Inflammatory macrophage (primary cell): ENCODE measurements at places on chromosomes 1 and 21.

GRCh38 chr1:38686167-38686926, 173.2 kb downstream of the RRAGC start:
- no peak for DNase-seq

DNA sequence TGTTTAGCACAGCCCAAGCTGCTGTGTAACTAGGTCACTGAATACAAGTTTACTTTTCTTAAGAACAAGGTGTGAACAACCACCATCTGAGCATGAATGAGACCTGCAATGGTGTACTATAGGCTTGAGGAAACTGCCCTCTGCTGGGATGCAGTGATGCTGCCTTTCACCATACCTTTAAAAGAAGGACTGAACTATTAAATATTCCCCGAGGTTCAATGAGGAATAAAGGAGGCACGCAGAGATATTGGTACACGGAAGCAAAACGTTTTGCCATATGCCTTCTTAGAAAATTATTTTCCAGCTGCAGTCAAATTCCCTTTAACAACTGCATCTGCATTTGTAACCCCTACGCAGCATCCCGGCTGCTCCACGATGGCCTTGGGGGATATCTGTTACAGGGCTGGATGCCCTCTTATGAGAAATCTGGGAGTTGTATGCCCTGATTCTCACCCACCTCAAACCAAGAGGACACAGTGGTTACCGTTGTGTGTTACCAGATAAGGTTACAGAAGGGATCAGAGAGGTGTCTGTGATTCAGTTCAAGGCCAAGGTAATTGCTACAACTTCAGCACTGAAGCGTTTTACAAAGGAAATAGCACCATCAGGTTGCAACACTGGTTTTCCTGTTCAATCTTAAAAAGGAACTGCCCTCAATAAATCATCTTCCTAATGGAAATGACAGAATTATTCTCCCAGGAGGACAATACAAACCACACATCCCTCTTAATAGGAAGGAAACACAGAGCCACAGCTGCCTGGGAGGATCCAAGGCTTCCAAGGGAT, 470.5 kb downstream of the LTN1 start:
- no peak for DNase-seq

- no peak for DNase-seq
Observed at GRCh38 chr1:145979746-145980456, 15.4 kb downstream of the POLR3GL start.

- DNase-seq: no peak
Observed at GRCh38 chr1:94611681-94612475, 70.3 kb upstream of the F3 start.

DNA sequence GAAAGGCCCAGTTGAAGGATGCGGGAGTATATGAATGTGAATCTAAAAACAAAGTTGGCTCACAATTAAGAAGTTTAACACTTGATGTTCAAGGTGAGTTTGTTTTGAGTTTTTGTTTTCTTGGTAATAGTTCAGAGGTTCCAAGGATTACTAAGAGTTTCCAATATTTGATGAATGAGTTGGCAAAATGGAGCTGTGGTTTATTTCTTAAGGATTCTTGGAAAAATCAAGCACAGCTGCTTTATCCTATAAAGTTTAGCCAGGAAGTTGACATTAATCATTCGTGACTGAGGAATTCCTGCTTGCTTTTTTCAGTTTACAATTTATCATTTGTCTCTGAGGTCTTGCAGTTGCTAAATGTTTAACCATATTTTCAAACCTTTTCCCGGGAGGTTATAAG, 15.1 kb downstream of the VCAM1 start:
- no peak for DNase-seq

- no peak for DNase-seq
Observed at GRCh38 chr1:29830916-29831315, 594.6 kb downstream of the PTPRU start.

DNA sequence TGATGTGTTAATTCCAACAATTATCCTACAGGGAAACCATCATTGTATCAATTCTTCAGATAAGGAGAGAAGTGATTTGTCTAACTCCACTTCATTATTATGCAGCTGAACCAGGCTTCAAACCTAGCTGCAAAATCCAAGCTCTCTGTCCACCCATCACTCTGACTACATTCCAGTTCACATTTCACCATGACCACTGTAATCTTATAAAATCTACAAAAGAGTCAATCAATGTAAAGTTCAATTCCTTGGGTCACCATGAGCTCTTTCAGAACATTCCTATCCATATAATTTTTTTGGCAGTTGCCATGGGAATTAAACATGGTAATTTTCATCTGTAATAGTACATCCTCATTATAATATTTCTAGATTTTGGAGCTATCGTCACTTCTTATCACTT, 100.9 kb downstream of the PLPPR5 start:
- no peak for DNase-seq

- DNase-seq: no peak
Observed at GRCh38 chr1:117070124-117070523, 10.0 kb downstream of the TTF2 start.
